Memory B cell (primary cell): ENCODE measurements at places on chromosomes 16 and 17.

DNA sequence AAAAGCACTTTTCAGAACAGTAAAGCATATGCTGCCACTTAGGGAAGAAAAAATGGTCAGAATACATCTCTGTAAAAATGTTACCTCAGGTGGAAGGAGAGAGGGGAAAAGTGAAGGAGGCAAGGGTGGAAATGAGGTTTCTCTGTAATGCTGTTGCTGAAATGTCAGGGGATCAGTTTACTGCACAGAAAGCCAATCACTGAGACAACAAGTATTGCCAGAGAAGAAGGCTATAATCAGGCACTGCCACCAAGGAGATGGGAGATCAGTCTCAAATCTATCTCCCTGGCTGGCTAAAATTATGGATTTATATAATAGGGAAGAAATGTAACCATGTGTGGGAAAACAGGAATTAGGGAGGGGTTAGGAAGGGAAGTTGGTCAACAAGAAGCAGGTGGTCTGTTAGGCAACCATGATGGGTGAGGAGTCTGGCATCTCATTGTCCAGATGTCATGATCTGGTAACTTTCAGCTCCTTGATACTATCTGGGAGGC, 27.7 kb upstream of the GUCY2D start:
- DNase-seq, result no peak
- no peaks in the 10 kb centered on the region for H3K4me1 ChIP-seq
- H3K27me3 ChIP-seq, result peaks cover 5% of the 10 kb centered on the region
- no peak overlapping the region for H3K4me3 ChIP-seq

DNA sequence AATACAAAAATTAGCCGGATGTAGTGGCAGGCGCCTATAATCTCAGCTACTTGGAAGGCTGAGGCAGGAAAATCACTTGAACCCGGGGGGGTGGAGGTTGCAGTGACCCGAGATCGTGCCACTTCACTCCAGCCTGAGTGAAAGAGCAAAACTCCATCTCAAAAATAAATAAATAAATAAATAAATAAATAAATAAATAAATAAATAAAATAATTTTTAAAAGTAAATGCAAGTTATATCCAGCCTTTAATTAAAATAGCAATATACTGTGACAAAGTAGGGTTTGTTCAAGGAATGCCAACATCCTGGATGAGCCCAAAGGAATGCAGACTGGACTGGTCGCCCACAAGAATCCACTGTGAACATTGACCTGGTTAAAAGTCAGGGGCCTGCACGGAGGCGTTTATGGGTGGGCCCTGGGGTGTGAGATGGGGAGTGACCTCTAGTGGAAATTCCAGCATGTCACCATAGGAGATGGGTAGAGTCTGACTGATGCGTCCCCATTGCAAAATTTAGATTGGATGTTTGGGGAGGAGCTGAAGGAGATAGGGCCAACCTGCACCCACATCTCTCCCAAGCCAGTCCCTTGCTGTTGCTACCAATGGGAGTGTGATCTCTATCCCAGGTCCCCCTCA, 9.7 kb upstream of the PIK3R5 start:
- no peaks in the 10 kb centered on the region for H3K27me3 ChIP-seq
- H3K27ac ChIP-seq, result no peak overlapping the region
- no peak overlapping the region for H3K4me3 ChIP-seq
- H3K36me3 ChIP-seq, result peaks cover 4% of the 10 kb centered on the region
- DNase-seq, result no peak

DNA sequence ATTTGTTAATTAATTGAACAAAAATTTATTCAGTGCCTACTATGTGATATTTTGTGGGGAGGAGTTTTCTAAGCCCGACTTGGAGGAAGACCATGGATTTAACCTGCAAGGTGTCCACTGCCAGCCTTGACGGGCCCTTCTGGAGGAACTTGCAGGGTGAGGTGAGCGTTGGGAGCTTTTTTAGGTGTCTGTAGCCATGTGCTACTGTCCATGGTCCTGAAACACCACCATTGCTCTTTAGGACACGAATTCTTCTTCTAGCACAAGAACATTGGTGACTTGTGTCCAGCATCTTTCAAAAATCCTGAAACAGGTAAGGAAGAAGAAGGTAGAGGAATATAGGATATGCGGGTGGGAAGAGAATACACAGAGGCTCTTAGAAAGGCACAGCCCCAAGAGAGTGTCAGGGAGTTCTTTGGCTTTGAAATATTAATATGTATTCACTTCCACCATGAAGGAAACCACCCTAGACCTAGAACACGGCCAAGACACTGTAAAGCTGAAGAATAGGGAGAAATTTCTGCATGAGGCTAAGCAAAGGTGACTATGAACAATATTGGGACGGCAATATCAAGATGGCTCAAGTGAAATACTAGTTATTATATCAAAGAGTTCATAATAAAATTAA, 27.9 kb upstream of the OR4D1 start:
- peaks cover 3% of the 10 kb centered on the region for H3K4me1 ChIP-seq
- H3K27me3 ChIP-seq, result peaks cover 25% of the 10 kb centered on the region
- DNase-seq, result peak; percentile 31
- H3K36me3 ChIP-seq, result no peaks in the 10 kb centered on the region
- H3K4me3 ChIP-seq, result no peak overlapping the region
- no peak overlapping the region for H3K27ac ChIP-seq

GRCh38 chr16:27430512-27430911, 28.5 kb downstream of the IL21R start:
- H3K27ac ChIP-seq, result peak overlapping the region; percentile 45
- H3K4me3 ChIP-seq, result peak overlapping the region; percentile 46
- DNase-seq, result peak; percentile 6
- peaks cover 25% of the 10 kb centered on the region for H3K4me1 ChIP-seq
- no peaks in the 10 kb centered on the region for H3K36me3 ChIP-seq
- H3K27me3 ChIP-seq, result peaks cover 12% of the 10 kb centered on the region

DNA sequence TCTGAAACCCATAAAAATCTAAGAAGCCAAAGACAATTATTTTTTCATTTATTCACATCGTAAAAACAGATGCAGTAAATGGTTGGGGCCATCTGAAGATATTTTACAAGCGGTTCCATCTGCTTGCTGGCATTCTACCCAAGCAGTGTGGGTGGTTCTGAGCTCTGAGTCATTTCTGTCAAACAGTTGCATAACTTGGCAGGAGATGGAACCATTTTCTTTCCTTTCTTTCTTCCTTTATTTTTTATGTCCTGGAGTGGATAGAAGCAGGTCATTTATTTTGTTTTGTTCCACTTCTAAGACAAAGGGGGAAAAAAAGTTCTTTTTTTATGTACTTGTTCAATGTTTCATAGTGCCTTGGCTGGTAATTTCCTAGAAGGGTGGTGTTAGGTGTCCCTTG, 1151.9 kb upstream of the GOT2 start:
- no peak overlapping the region for H3K27ac ChIP-seq
- H3K27me3 ChIP-seq, result no peaks in the 10 kb centered on the region
- no peaks in the 10 kb centered on the region for H3K4me1 ChIP-seq
- no peak overlapping the region for H3K4me3 ChIP-seq

- no peaks in the 10 kb centered on the region for H3K4me1 ChIP-seq
- no peak overlapping the region for H3K27ac ChIP-seq
- H3K4me3 ChIP-seq, result no peak overlapping the region
- H3K36me3 ChIP-seq, result no peaks in the 10 kb centered on the region
These were observed 4.1 kb downstream of the DECR2 start for GRCh38 chr16:405548-406506.

GRCh38 chr17:73228748-73229236, 32.9 kb downstream of the CPSF4L start:
- peaks cover 6% of the 10 kb centered on the region for H3K36me3 ChIP-seq
- H3K27me3 ChIP-seq, result no peaks in the 10 kb centered on the region
- H3K4me1 ChIP-seq, result peaks cover 40% of the 10 kb centered on the region
- DNase-seq, result no peak
- no peak overlapping the region for H3K27ac ChIP-seq

GRCh38 chr17:7590743-7591142, 849 bp upstream of the SOX15 start:
- H3K36me3 ChIP-seq, result peaks cover 37% of the 10 kb centered on the region
- no peak overlapping the region for H3K4me3 ChIP-seq
- DNase-seq, result no peak
- H3K27me3 ChIP-seq, result no peaks in the 10 kb centered on the region
- no peak overlapping the region for H3K27ac ChIP-seq
- peaks cover under 1% of the 10 kb centered on the region for H3K4me1 ChIP-seq

DNA sequence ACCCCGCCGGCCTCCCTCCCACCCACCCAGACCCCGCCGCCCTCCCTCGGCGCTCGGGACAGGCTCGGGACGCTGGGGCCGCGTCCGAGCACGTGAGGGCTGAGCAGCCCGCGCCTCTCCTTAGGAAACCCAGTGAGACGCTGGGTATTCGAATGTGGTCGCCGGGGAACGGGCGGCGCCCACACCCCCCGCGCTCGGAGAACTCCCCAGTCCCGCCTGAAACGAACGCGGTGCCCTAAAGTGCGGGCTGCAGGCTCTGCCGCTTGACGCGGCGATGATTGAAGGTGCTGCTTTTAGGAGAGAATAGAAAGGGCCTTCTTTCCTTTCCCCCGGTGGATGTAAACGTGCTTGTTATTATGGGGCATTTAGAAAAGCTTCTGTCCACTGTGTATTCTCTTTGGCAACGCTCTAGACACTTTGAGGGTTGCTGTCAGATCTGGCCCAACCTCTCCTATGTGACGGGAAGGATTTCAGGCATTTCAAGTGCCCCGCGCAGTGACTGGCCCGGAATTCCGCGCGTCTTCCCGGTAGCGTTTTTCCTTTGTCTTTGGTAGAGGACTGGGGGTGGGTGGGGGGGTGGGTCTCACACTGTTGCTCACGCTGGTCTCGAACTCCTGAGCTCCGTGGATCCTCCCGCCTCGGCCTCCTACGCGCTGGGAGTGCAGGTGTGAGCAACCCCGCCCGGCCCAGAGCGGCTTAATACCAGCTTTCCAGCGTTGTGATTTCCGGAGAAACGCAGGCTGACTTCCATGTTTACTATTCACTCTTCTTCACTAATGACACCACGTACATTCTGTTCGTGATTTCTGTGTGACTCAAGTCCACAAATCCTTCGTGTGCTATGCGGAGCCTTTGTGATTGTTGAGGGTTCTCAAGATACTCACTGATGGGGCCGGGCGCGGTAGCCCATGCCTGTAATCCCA, 21.8 kb upstream of the FOXK2 start:
- H3K27me3 ChIP-seq, result no peaks in the 10 kb centered on the region
- H3K36me3 ChIP-seq, result no peaks in the 10 kb centered on the region
- peak; percentile 51 for DNase-seq
- H3K4me3 ChIP-seq, result peak overlapping the region; percentile 86
- peak overlapping the region; percentile 75 for H3K27ac ChIP-seq

GRCh38 chr17:81437191-81437651, 42.0 kb downstream of the BAHCC1 start:
- H3K36me3 ChIP-seq, result no peaks in the 10 kb centered on the region
- H3K4me3 ChIP-seq, result no peak overlapping the region
- DNase-seq, result no peak
- no peaks in the 10 kb centered on the region for H3K4me1 ChIP-seq
- H3K27ac ChIP-seq, result no peak overlapping the region

DNA sequence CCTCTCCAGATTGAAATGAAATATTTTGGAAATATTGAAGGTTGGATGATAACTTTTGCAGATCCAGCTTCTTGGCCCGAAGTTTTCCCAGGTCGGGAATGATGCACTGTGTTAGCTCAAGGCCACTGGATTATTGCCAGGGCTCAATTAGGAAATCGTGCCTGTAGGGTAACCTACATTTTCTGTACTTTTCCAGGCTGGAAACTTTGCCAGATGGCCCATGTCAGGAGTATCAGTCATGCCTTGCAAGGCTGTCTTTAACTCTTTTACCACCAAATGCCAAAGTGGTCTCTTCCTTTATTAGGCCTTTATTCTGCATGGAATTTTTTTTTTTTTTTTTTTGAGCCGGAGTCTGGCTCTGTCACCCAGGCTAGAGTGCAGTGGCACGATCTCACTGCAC, 8.9 kb upstream of the SEC14L1 start:
- no peak overlapping the region for H3K27ac ChIP-seq
- peaks cover 6% of the 10 kb centered on the region for H3K27me3 ChIP-seq
- H3K4me3 ChIP-seq, result no peak overlapping the region
- no peak for DNase-seq
- H3K36me3 ChIP-seq, result no peaks in the 10 kb centered on the region

DNA sequence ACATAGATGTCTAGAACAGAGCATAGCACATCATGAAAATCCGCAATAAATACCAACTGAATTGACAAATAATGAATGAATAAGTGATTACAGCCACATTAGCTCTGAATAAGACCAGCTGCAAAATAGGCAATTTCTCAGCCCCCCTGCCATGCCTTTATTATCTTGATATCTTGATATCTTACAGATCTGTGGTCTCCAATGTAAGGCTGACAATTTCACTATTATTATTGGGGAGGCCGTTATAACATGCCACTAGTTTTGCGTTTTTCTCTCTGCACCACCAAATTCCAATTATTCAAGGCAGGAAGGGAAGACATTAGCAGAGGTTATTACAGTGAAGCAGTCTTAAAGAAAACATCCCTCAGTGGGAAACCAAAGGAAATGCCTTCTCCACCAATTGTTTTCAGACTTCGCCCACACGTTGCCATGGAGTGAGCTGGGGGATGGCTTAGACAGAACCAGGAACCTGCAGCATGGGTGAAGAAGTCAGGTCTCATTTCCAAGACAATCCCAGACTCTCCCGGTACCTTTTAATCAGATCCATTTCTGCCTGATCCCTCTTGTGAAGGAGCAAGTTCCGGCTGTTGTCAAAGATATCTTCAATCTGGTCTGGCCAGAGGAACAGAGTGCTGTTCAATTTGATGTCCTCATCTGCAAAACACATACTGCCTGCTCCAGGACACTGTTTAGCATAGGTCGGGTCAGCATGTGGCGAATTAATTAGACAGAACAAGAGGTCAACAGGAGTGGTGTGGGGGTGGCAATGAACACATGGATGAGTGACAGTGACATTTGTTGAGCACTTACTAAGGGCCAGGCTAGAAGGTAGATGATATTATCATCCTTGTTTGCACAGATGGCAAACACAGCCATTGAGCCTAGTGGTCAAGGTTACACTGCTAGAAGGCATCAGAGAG, 46.4 kb downstream of the DNAH3 start:
- H3K4me3 ChIP-seq, result no peak overlapping the region
- no peak overlapping the region for H3K27ac ChIP-seq
- peaks cover 10% of the 10 kb centered on the region for H3K27me3 ChIP-seq
- DNase-seq, result no peak
- H3K4me1 ChIP-seq, result no peaks in the 10 kb centered on the region

DNA sequence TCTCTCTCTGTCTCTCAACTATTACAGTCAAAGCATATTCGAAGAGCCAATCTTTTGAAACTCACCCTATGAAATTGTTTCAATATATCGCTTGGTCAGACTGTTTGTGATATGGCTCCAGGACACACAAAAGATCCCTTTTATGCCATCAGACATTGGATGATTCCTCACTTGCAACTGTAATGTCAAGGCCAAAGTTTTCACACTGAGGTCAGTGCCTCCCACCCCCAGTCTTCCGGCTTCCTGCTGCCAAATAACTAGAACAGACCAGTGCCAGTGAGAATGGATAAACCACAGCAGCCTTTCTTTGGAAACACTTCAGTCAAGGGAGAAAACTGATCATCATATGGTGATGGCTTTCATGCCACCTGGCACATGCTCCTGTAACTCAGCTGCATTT, 321.9 kb upstream of the ZFHX3 start:
- DNase-seq, result no peak
- no peak overlapping the region for H3K27ac ChIP-seq
- H3K27me3 ChIP-seq, result no peaks in the 10 kb centered on the region
- H3K36me3 ChIP-seq, result no peaks in the 10 kb centered on the region
- no peak overlapping the region for H3K4me3 ChIP-seq
- no peaks in the 10 kb centered on the region for H3K4me1 ChIP-seq
